ENCODE measurements at places on chromosomes 1 and 21.

DNA sequence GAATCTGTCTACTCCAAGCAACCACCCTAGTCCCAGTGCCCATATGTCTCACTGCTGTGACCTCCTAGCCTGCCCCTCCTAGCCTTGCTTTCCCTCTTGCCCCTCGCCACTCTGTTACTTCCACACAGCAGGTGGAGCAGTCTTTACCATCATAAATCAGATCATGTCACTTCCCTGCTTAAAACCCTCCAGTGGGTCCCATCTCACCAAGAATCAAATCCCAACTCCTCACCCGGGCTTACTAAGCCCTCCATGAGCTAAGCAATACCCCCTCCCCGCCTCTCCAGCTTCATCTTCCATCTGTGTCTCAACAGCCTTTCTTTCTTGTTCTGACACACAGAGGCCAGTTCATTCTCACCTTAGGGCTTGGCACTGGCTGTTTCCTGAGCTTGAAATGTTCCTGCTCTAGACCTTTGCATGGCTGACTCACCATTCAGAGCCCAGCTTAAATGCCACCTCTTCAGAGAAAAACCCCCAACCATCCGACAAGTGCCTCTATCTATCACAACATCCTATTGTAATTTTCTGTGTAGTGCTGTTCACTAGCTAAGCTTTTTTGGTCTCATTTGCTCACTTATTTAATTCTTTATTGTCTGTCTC is 22.3 kb downstream of the KNCN start:
- DNase-seq = no peak

- DNase-seq = no peak
Measured at GRCh38 chr1:62295921-62296491, 23.2 kb downstream of the KANK4 start.

- DNase-seq = no peak
Measured at GRCh38 chr1:76905876-76906595, 38.8 kb downstream of the ST6GALNAC5 start.

DNA sequence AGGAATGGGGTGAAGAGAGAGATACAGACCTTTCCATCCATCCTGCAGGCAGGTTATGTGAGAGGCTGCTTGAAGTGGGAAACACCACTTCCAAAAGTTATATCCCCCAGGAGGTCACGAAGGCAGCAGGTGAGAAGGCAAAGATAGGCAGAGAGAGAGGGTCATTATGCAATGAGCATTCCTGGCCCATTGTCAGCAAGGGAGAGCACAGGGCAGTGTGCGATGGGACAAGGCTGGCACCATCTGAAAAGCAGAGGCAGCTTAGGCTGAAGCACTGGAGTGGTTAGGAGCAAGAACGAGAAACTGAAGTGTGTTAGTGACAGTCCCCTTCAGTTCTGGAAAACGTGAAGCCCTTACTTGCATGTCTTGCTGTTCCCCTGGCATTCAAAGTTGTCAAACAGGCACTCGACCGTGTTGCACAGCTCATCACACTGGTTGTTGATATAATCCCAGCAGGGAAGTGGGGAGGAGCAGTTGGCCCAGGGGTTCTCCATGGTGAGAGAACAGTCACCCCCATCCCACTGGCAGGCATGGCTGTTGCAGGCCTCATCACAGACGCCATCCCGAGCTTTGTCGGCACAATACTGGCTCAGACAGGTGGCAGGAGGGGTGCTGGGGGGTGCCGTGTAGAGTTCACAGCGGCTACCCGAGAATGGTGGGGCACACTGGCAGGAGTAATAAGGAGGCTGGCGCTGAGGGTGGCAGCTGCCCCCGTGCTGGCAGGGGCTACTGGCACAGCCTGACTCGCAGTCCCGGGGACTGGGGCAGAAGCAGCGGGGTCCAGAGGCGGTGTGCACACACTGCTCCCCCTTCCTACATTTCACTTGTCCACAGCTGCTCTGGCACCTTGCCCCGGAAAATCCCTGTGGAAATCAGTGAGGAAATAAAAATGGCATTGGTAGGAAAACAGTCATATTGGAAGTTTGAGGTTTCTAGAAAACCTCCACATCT is 28.9 kb upstream of the ADAM30 start:
- no peak for DNase-seq

GRCh38 chr21:20527731-20528460 is 470.3 kb upstream of the NCAM2 start:
- no peak for DNase-seq

- DNase-seq = no peak
Measured at GRCh38 chr1:46268578-46268977, 21.0 kb downstream of the RAD54L start.

- no peak for DNase-seq
Measured at GRCh38 chr1:51915951-51916350, 37.4 kb upstream of the NRDC start.

GRCh38 chr1:172277275-172277674 is 143.2 kb upstream of the C1orf105 start:
- DNase-seq = no peak

- no peak for DNase-seq
Measured at GRCh38 chr1:89146721-89147120, 20.8 kb upstream of the GBP2 start.

DNA sequence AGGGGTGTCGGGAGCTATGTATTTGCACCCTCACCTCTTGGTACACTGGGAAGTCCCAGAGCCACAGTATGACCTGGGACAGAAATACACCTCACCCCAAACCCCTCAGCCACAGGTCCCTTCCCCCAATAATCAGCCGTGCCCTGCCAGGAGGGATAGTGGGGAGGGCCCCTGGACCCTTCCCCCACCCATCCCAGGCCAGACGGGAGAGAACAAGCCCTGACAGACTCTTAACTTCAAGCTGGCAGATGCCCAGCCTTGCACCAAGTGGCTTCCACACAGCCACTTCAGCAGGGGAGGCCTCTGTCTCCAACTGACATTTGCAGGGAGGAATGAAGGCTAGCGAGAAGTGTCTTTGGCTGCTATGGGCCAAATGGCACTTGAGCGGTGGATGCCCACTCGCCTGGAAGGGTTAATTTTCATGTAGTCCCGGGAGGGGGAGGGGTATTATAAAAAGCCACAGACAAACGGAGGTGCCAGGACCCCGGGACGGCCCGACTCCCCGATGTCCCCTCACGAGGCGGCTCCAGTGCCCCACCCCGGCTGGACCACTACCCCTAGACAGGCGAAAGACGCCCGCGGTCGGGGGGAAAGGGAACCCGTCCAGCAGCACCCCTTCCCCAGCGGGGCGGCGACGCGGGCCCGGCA is 495 bp downstream of the SYNC start:
- no peak for DNase-seq

DNA sequence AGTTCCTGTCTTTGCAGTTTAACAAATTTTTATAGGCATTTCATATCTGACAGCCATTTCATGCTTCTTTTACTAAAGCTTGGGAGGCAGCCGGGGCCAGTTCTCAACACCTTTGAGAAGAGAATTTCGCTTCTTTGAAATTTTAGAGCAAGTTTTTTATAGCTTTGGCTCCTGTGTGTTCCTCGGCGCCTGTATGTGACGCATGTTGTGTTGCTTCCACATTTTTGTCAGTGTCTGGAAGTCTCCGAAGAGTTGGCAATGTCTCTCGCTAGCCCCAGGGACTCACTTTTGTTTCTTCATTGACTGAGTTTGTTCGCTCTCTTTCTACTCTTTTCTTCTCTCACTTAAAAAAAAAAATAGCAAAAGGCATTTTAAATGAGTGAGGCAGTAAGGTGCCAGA is 386.9 kb upstream of the PLXNA2 start:
- DNase-seq = no peak

- no peak for DNase-seq
Measured at GRCh38 chr1:116847688-116848531, 61.8 kb upstream of the PTGFRN start.

DNA sequence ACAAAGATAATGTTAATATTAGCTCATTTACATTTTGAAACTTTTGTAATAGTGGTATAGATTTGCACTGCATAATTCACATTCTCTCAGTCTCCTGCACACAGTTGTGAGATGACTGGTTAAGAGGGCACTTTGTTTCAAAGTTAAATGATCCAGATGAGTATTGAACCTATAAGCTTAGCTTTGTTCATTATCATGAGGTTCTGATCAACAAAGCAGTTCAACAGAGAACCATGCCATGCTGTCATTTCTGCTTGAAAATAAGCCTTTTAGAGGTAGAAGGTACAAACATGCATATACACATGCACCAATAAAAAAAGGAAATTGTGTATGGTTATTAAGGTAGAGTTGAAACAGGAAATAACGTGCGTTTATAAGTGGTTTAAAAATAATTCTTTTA is 4.8 kb downstream of the RAP1A start:
- no peak for DNase-seq

- DNase-seq = no peak
Measured at GRCh38 chr21:31338908-31339368, 5.1 kb downstream of the TIAM1 start.

DNA sequence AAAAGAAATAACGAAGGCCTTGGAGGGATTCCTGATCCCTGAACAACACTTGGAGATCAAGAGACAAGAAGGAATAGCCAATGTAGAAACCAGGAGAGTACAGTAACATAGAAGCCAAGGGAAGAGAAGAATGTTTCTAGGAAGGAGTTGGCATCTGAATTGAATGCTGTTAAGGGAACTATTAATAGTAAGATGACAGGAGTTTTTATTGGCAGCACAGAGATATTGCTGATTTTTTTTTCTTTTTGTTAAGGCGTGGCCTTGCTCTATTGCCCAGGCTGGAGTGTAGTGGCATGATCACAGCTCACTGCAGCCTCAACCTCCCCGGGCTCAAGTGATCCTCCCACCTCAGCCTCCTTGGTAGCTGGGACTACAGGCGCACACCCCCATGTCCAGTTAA is 9.6 kb upstream of the SFT2D2 start:
- DNase-seq = no peak

DNA sequence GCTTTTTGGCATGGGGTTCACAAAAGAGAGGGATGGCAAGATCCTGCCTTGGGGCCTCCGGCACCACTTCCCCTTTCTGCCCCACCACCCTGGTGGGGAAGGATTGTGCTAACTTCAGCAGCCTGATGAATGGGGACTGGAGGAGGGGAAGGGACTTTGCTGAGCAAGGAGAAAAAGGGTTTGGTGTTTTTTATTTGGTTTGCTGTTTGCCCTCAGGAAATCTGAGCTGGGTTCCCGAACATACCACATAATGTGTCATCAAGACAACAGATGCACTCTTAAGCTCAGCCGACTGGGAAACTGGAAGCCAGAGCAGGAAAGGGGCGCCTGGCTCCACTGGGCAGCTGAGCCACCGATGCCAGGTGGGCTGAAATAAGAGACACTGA is 19.8 kb downstream of the OLFML2B start:
- no peak for DNase-seq

DNA sequence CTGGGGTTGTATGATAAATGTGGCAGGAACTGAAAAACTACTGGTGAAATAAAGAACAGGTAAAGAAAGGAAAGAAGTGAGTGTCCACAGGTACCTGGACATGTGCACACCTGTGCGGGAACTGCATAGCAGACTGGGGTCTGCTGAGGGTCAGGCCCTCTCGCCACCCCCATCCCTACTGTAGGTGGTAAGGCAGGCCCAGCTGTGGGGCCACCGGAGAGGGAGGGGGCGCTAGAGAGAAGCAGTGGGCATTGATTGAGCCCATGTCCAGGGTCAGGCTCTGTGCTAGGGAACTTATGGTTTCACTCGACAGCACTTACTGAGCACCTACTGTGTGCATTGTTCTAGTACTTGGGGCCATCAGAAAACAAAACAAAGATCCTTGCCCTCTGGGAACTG is 400.5 kb downstream of the MATN1 start:
- DNase-seq = no peak

Data from GM12892 (cell line).